ENCODE measurements at places on chromosomes 2 and 18.

GRCh38 chr2:136101042-136101441 lies 16.9 kb downstream of the CXCR4 start:
- no peak for DNase-seq

DNA sequence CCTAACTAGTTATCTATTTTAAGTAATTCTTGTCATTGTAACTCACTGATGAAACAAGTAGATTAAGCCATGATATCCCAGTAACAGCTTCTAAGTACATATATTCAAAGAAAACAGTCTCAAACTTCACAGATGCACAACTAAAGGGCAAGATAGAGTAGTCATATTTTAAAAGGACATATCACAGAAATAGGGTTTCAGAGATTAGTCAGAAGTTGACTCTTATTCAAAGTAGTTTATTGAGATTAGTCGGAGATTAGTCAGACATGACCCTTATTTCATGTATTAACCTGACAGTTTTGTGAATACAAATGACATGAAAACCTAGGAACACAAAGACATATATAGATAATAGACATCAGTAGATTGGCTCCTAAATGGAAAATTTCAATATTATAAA lies 15.9 kb upstream of the CHAC2 start:
- no peak for DNase-seq

- peak; percentile 81 for DNase-seq
Observed at GRCh38 chr2:171416009-171416926, 17.5 kb downstream of the METTL8 start.

DNA sequence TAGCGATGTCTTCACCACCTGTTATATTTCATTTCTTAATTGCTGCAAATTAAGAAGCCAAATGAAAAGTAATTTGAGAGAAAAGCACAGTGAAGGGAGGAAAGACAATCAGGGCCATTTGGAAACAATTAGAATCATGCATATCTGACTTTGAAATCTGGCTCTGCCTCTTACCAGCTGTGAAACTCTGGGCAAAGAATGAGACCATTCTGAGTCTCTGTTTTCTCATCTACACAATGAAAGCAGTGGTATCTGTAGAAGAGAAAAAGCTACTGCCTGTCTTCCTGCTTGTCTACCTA lies 334.5 kb upstream of the CYRIA start:
- DNase-seq = no peak

GRCh38 chr2:160592401-160592800 lies 98.8 kb upstream of the RBMS1 start:
- no peak for DNase-seq

Data from CD4-positive, alpha-beta T cell treated with Interleukin-15 for 4 hours (primary cell).